ENCODE measurements at places on chromosomes 7 and 10.

- DNase-seq = no peak
These were observed 44.0 kb downstream of the ASB4 start for GRCh38 chr7:95529701-95530100.

DNA sequence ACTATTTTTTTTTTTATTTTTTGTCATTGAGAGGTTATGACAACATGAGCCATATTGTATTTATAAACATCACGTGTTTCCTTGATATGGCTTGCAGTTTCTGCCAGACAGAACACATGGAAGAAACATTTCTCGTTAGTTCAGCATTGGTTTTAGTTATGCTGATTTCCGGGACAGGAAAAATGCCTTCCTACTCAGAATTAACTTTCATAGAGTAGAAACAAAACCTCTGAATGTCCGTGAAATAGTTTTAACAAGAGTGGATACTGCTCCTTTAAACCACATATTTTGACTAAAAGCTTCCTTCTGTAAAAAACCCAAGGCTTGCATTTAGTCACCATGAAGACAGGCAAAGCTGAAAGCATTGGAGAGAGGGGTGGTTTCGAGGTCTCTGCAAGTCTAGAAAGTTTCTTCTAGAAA, 240.4 kb downstream of the KIAA1217 start:
- DNase-seq = no peak

GRCh38 chr10:112756235-112756527, 193.9 kb upstream of the TCF7L2 start:
- no peak for DNase-seq

GRCh38 chr7:117157241-117158209, 165.3 kb downstream of the WNT2 start:
- no peak for DNase-seq

- DNase-seq = peak; percentile 37
These were observed 52.6 kb upstream of the SMNDC1 start for GRCh38 chr10:110357252-110357780.

- DNase-seq = no peak
These were observed 67.6 kb downstream of the FAM53B start for GRCh38 chr10:124676416-124677062.

- no peak for DNase-seq
These were observed 247.4 kb downstream of the SEMA3D start for GRCh38 chr7:84939442-84939841.

- DNase-seq = no peak
These were observed 22.6 kb upstream of the RAB18 start for GRCh38 chr10:27481486-27481885.

GRCh38 chr7:130947792-130948580, 214.0 kb upstream of the KLF14 start:
- peak; percentile 63 for DNase-seq

DNA sequence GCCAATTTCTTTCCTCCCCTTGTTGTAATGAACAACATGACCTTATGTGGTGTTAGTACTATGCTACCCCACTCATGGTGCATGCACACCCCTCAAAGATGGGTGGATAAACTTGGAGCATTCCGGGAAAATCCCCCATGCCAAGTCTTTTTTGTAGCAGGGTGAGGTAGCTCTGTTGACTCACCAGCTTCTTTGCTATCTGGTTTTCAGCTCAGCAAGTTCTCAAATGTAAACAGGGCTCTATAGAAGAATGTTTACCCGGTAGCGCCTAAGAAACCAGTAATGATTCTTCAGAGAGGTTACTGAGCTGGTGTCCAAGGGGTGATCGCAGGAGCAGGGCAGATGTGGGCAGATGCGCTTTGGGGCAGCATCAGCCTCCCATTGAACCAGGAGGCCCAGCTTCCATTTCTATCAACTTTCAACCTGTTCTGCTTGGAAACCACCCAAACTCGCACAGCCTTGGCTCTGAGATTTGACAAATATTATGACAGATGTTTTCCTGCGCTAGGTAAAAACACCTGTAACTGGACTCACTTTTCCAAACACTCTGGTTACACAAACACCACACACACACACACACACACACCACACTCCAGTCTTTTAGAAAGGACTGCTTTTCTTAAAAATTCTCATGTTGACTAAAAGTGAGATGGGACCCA, 87.8 kb downstream of the ZRANB1 start:
- no peak for DNase-seq

GRCh38 chr7:77778535-77778934, 19.7 kb downstream of the TMEM60 start:
- DNase-seq = no peak

GRCh38 chr10:14889318-14889717, 10.7 kb downstream of the SUV39H2 start:
- DNase-seq = peak; percentile 6

- DNase-seq = no peak
These were observed 12.3 kb downstream of the KCNIP2 start for GRCh38 chr10:101831169-101831811.

DNA sequence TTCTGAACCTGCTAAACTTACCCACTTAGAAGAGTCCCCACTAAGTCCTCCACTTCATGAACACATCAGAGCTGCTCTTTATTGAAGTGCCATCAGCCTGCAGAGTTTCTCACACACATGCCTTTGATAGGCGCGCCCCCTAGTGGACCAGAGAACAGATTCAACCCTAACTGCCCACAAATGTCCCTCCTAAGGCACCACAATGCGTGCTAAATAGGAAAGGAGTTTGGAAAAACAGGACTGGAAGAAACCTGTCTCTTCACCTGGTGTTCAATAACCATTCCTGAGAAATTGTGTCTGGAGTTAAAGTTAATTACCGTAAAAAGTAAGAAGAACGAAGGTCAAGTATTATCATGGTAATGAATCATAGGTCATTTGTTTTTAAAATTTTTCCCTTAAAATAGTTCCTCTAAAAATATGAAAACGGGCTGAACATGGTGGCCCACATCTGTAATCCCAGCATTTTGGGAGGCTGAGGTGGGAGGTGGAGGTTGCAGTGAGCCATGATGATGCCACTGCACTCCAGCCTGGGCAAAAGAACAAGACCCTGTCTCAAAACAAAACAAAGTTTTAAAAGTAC, 249.7 kb downstream of the ELMO1 start:
- DNase-seq = peak; percentile 62

DNA sequence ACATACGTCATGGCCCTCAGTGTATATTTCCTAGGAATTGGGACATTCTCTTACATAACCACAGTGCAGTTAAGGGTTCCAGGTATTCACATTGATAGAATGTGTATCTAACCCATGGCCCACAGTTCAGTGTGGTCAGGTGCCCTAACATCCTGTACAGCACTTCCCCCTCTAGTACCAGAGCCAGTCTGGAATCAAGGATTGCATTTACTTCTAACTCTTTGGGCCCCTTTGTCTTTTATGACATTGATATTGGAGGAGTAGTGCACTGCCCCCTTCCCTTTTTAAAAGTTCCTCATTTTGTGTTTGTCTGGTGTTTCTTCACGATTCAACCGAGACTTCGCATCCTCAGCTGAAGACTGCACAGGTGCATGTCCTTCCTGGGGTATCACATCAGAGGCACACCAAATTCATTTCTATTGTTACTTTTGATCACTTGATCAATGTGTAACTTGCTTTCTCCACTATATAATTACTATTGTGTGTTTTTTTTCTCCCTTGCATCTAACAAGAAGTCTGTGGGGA, 22.4 kb upstream of the NPFFR1 start:
- no peak for DNase-seq

DNA sequence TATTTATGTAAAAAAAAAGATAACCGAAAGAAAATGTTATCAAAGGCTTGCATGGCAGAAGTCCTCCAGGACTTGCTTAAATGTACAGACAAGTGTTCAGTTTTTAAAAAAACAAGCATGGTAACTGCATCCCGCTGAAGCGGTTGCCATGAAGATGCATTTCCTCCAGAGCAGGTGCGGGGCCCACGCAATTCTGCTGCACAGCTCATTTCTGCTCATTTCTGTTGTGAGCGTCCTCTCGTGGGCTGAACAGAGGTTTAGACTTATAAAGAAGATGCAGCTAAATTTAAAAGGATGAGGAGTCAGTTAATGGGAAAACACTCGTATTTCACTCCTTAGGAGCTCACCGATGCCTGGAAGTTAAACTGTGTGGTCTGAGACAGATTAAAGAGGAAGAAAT, 247.6 kb downstream of the DNAJB6 start:
- DNase-seq = no peak

GRCh38 chr7:90262438-90262837, 17.5 kb downstream of the CFAP69 start:
- no peak for DNase-seq

DNA sequence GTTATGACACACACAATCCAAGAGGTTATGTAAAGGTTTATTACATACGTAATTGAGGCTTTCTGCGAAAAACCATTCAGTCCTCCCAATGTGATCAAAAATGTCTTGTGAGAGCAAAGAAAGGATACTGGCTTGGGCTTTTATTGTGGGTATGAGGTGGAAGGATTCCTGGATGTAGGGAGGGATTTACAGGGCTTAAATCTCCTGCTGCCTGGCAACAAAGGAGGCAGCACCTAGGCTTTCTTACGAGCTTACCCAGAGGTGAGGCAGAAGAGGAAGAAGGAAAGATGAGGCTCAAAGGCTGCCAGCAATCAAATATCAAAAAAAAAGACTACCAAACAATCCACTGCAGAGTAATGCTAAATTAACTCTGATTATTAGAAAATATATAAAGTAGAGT, 1149.5 kb upstream of the POT1 start:
- DNase-seq = no peak

GRCh38 chr7:85776691-85777345, 590.0 kb upstream of the SEMA3D start:
- no peak for DNase-seq

DNA sequence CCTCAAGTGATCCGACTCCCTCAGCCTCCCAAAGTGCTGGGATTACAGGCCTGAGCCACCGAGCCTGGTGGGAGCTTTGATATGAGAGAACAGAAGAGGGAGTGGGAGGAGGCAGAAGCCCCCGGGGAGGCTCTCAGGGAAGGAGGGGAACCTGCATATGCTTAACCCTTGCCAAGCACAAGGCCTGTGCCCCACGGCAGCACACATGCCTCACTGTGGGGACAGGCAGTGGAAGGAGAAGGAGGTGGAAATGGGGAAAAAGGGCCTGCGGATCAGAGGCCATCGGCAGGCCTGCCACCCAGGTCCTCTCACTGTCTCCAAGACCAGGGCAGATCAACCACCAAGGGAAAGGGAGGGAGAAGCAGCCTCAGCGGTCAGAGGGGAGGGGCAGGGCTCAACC, 7.2 kb upstream of the GRID1 start:
- no peak for DNase-seq

DNA sequence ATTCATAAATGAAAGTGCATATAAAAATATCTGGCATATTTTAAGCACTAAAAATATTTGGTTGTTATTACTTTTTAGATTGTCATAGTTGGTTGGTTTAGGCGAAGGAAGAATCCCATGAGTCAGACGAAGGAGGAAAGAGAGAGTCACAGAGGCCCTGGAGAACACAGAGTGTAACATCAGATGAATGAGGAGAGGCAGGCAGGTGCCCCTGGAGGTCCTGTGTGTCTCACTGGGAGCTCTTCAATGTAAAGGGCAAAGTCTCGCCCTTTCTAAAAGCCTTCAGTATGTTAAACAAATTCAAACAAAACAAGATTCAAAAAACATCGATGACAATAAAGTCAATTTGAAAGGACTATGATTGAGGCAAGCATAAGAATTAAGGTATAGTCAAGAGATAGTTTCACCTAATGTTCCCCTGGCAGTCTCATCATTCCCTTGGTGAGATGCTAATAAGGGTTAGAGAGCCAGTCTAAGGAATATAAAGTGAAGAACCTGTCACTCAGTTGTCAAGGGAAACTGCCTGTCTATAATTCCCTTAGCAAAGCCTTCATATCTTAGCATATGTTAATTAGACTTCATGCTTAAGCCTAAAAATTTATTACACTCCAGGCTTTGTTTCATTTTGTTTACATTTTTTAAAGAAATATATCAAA, 194.3 kb downstream of the TPK1 start:
- no peak for DNase-seq

GRCh38 chr7:151019130-151019447, 5.2 kb downstream of the ATG9B start:
- no peak for DNase-seq

GRCh38 chr7:21076574-21076973, 289.9 kb upstream of the SP8 start:
- no peak for DNase-seq

- no peak for DNase-seq
These were observed 97.6 kb downstream of the ZMIZ1 start for GRCh38 chr10:79166312-79166721.

DNA sequence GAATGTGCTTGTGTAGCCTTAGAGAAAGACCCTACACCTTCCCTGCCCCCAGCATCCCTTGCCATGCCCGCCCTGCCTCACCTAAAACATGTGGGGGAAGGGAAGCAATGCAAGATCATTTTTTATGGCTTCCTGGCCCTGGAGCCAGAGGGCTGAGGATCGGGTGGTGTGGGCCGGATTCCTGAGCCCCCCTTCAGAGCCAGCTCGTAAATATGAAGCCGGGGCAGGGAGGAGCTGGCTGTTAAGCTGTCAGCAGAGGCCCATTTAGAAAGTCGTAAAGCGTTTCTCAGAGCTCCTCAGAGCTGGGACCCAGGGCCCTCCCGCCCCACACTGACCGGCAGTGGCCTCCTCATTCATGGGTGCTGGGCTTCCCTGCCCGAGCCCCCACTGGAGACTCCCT, 23.9 kb downstream of the UNC5B start:
- DNase-seq = no peak

GRCh38 chr10:88800152-88801125, 2.1 kb upstream of the LIPM start:
- DNase-seq = no peak

DNA sequence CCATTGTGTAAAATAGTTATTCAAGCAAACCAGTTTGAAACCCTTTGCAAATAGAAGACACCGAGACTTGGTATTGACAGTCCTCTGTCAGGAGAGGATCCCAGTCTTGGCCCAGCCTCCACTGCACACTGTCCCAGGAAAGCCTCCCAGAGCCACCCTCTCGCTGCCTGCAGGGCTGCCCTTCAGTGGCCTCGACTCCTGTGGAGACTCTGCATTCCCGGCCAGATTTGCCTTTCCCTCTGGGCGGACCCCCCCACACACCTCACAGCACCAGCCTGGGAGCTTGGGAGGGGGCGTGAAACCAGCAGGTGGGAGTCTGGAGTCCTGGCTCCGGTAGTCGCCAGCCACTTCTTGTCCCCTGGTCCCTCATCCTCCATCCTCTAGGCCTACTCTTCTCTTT, 48.7 kb downstream of the GRK5 start:
- no peak for DNase-seq

DNA sequence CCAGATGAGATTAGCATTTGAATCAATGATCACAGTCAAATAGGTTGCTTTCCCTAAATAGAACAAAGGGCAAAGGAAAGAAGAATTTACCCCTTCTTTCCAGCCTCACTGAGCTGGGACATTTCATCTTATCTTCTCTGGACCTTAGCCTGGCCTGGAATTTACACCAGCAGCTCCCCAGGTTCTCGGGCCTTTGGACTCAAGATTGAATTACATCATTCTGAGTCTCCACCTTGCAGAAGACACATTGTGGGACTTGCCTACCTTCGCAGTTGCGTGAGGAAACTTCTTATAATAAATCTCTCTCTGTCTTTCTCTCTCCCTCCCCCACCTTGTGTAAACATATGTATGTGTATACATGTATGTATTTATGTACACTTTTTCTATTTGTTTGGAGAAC, 732.4 kb downstream of the IPMK start:
- no peak for DNase-seq

- DNase-seq = no peak
These were observed 10.4 kb downstream of the C10orf120 start for GRCh38 chr10:122689146-122689820.

All from CD4-positive, alpha-beta memory T cell (primary cell).